ENCODE measurements at places on chromosomes 7 and 10.

DNA sequence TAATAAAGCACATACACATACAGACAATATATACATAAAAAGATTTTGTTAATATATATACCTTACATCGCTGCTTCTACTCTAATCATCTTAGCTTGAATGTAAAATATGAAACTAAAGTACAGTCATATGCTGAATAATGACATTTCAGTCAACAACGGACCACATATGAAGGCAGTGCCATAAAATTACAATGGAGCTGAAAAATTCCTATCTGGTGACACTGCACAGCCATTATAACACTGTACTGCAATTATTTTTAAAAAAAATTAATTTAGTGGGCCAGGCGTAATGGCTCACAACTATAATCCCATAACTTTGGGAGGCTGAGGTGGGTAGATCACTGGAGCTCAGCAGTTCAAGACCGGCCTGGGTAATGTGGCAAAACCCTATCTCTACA lies 122.3 kb downstream of the JMJD1C start:
- no peak for DNase-seq

DNA sequence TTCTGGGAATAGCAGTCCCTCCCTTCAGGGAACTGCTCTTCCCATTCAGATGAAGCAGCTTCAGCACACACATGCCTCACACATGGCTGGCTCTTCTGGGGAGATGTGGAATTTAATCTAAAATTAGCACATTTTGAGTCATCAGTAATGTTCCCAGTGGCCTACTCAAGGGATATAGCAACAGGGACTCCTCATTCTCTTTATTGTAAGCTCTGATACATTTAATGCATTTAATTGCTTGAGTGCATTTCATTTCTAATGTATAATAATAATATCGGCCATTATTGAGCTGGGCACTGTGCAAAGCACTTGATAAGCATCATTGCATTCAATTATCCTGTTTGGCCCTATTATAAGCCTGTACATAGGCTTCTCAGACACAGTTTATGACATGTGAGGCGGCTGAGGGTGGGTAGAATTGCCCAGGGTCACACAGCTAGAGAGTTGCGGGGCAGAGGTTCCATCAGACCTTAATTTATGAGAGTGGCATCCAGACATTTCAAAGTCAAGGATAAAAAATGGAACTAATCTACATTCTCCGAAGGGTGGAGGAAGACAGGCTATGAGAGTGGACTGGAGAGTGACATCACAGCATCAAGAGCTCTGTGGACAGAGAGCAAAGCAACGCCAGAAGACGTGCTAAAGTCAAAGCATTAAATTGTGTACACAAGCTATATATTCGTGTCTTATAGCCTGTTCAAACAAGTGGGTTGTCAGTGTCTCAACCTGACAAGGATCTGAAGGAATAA lies 76.8 kb downstream of the LANCL2 start:
- no peak for DNase-seq

- DNase-seq = no peak
Measured at GRCh38 chr7:40197527-40197926, 62.7 kb downstream of the SUGCT start.

DNA sequence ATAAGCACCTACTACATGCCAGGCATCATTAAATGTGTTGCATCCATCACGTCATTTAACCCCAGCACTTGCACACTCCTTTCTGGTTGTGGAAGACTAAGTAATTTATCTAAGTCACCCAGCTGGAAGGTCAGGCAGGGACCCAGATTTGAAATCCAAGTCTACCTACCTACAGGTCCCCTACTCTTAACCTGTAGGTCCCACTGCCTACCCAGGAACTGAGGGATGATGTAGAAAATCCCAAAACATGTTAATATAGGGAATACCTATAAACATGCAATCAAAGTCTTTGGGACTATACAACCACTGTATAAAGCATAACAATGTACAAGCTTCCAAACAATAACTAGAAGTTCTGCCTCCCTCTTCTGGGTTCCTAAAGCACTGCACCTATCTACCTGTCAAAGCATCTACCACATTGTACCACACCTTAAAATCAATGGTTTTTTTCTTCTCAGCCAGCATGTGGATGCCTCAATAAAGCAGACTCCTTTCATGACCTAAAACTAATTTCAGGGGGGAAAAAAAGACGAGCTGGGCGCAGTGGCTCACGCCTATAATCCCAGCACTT lies 5.6 kb downstream of the IL6 start:
- peak; percentile 8 for DNase-seq

DNA sequence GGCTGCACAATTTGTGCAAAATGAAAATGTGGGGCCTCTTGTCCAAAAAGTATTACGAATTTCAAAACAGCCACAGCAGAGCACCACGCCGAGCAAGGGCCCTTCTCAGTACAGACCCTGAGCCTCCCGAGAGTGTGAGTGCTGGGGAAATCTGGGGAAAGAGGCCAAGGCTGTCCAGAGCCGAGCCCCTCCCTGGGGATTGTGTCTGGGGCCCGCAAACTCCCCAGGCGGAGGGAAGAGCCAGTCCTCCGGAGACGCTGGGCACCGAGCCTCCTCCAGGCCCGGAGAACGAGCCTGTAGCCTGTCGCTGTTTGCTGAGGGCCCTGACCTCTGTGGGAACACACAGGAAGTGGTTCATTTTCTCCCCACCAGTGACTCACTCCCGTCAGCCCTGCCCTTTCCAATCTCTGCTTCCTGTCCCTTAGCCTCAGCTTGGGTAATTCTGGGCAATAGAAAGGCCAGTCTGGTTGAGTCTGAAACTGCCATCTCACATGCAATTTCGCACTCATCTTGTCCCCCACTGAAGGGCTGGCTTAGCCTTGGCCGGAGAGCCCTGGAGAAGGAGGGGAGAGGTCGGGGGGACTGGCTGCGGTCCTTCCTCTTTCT lies 19.5 kb upstream of the GNA12 start:
- no peak for DNase-seq

- no peak for DNase-seq
Measured at GRCh38 chr10:102773986-102774385, 30.2 kb downstream of the WBP1L start.

- no peak for DNase-seq
Measured at GRCh38 chr7:154774303-154774969, 228.5 kb downstream of the PAXIP1 start.

DNA sequence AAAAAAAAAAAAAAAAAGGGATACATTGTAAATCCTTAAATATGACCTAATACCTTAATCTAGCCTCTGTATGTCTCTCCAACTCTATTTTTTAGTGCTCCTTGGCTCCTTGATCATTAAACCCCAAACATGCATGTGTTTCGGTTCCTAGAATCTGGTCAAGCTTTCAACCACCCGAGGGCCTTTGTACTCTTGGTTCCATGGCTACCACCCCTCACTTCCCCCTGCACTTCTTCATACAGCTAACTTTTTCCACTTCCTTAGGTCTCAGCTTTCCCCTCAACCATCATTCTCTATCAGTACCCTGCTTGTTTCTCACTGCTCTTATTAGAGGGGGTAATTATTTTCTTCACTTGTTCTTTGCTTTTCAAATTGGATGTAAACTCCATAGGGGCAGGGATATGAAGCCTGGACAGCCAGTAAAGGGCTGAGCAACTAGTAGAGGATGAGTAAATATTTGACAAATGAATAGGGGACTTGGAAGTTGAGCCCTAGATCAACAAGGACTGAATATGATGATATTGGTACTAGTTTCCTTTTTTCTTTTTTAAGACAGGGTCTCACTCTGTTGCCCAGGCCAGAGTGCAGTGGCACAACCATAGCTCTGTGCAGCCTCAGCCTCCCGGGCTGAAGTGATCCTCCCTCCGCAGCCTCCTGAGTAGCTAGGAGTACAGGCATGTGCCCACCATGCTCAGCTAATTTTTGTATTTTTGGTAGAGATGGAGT lies 4.3 kb upstream of the GDI2 start:
- DNase-seq = no peak

DNA sequence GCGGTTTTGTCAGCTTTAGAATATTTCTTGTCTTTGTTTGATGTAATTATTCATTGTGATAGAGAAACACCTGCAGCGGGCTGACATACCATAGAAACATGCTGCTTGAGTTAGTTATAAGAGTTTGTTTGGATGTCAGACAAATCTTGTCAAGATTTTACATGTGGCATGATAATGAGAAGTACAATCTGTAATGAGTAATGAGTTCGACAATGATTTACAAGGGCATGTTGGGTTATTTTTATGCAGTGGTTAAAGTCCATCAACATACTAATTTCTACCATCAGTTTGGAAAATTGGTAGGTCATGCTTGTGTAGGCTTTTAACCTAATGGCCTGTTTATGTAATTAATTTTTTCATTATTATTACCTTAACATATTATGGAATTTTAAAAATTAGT lies 31.3 kb downstream of the FZD1 start:
- no peak for DNase-seq

- no peak for DNase-seq
Measured at GRCh38 chr7:37390114-37390513, 58.5 kb downstream of the ELMO1 start.

GRCh38 chr7:140232957-140233917 lies 56.5 kb upstream of the KDM7A start:
- DNase-seq = no peak

GRCh38 chr10:98589007-98589406 lies 142.3 kb upstream of the HPS1 start:
- no peak for DNase-seq

DNA sequence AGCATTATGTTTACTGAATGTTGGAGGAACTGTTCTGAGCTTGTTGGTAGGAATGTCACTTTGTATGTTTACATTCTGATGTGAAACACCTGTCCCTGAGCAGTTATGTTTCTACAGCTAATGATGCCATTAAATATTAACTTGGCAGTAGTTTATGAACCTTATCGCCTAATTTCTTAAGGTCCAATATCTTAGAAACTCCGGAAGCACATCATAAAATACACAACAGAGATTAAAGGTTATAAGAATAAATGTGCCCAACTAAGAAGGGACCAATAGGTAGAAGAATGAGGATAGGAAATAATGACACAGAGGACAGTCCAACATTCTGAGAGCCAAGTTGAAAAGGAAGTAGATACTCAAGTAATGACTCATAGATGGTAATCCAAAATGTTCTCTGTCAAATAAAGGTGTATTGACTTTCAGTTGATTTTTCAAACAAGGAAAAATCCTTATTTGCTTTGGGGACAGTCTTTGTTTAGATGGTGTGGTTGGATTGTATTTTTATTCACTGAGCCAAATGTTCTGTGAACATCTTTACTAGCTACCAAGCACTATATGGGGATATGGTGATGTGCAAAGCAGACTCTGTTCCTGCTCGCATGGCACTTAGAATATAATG lies 31.9 kb downstream of the LCOR start:
- peak; percentile 98 for DNase-seq

DNA sequence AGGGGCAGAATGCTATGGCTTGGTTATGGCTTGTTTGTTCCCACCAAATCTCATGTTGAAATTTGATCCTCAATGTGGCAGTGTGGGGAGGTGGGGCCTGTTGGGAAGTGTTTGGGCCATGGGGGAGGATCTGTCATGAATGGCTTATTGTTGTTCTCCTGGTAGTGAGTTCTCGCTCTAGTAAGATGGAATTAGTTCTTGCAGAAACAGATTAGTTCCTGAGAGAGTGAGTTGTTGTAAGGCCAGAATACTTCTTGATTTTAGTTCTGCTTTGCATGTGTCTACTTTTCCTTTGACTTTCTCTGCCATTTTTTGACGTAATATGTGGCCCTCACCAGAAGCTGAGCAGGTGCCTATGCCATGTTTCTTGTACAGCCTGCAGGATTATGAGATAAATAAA lies 188.2 kb downstream of the KIF20B start:
- no peak for DNase-seq

DNA sequence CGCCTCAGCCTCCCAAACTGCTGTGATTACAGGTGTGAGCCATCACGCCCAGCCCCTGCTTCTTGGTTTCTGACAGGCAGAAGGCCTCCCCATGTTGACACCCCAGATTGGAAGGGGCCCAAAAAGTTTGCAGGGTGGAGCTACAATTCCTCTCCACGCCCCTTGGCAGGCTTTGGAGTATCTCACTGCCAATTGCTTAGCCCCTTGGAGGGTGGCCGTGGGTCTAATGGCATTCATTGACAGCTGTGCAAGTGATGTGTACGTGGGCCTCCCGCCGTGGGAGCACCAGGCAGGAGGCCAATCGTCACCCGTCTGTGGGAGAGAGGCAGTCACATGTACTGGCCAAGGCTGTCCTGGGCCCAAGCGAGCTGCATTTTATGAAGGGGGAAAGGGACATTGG lies 73.7 kb upstream of the PPIF start:
- no peak for DNase-seq

GRCh38 chr7:101166909-101167644 lies 1.7 kb upstream of the VGF start:
- no peak for DNase-seq

Measured in LNCaP clone FGC (cell line).